Glutamatergic neuron (in vitro differentiated cells): ENCODE measurements at places on chromosomes 4 and X.

DNA sequence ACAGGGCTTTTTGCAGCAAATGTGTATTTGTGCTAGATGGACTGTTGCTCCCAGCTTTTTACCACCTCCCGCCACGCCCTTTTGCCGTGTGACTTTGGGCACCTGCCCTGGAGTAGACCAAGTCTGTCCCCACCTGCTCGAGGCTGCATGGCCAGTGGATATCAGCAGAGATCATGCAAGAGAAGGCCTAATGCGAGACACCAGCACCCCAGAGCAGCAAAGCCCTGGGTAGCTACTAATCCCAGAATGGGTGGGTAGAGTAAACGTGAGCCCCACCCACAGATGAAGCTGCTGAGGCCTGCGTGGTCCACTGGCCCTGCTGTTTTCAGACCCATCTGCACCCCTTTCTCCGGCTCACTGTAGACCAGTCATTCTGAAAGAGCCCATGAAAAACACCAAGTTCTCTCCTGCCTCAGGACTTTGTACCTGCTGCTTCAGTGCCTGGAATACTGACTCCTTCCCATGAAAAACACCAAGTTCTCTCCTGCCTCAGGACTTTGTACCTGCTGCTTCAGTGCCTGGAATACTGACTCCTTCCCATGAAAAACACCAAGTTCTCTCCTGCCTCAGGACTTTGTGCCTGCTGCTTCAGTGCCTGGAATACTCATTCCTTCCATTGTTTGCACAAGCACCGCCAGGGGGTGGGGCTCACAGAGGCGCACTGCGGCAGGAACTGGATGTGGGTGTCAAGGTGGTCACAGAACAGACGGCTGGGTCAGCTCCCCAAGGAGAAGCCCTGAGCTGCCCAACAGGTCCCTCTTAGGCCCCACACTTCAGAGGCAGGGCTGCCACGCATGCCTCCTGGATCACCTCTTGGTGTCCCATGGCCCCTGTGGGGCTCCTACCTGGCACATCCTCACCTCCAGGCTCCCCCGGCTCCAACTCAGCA, 5.1 kb upstream of the TNIP2 start:
- no peak for DNase-seq

DNA sequence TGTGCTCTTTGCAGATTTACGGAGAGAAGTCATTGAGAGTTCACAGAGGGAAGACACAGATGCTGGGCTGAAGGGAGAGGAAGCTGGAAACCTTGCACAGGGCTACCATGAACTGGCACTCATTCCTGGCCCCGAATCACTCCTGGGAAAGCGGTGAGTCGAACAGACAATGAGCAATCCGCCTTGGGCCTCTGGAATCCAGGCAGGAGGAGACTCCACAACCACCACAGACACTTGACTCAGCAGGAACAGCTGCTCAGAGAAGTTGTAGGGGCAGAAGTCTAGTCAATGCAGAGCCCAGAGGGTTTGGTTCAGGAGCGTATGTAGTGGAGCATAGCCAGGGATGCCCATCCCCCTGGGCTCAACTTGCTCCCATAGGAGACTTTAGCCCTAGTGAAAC, 62.8 kb upstream of the GRIA3 start:
- no peak for DNase-seq

DNA sequence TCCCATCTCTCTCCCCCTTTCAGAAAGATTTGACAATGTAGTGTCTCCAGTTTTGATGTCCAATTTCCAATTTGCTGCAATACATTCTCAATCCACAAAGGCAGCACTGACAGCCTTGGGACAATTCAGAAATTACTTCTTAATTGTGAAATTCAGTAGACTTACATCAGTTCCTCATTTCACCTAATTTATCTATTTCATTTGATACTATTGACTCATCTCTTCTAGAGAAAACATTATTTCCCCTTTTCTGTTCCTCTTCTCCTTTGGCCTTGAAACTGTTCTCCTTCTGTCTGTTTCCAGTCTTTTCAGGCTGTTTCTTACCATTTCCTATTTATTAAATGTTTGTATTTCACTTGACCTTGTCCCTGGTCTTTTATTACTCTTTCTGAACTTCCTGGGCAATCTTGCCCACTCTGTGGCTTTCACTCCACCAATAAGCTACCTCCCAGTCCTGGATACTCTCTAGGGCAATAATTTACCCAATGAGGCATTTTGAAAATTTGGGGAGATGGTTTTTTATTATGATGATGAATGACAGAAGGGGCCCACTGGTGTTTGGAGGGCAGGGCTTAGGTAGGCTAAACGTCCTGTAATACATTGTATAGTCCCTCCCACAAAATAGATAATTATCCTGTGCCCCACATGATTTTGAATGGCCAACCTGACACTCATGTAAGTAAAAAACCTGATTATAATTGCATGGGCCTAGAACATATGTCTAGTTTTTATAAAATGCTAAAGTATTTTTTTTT, 498.0 kb upstream of the BOD1L1 start:
- no peak for DNase-seq

DNA sequence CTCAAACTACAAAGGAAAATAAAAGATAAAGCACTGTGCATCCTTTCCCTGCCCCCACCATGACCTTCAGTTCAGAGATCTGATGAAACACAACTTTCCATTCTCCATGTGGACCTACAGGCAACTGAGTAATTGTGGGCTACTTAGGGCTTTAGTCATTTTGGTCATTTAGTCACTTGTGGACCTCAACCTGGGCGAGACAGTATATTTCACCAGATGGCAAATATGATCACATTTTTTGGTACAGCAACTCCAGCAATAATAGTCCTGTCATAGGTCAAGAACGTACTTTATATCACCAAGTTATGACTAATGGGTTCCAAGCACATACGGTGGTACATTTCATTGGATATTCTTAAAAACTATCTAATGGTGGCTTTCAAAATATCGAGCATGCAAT, 141.2 kb downstream of the PDGFC start:
- DNase-seq = no peak

GRCh38 chr4:43898836-43899235, 549.8 kb downstream of the KCTD8 start:
- no peak for DNase-seq

DNA sequence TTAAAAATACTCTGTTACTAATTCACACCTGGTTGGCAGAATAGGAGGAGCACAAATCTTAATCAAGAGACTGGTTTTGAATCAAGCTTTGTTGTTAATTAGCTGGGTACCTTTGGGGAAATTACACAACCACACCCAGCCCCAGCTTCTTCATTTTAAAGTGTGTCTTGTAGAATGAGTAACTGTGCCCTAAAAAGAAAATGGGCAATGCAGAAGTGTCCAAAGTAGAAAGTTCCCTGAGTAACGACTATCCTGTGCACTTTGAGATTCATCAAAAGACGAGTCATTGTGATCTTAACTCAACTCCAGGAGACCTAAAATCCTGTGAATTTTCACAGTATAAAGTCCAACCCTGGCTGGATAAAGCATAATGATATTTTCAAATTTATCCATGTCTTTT, 792.3 kb upstream of the HS3ST1 start:
- DNase-seq = no peak

DNA sequence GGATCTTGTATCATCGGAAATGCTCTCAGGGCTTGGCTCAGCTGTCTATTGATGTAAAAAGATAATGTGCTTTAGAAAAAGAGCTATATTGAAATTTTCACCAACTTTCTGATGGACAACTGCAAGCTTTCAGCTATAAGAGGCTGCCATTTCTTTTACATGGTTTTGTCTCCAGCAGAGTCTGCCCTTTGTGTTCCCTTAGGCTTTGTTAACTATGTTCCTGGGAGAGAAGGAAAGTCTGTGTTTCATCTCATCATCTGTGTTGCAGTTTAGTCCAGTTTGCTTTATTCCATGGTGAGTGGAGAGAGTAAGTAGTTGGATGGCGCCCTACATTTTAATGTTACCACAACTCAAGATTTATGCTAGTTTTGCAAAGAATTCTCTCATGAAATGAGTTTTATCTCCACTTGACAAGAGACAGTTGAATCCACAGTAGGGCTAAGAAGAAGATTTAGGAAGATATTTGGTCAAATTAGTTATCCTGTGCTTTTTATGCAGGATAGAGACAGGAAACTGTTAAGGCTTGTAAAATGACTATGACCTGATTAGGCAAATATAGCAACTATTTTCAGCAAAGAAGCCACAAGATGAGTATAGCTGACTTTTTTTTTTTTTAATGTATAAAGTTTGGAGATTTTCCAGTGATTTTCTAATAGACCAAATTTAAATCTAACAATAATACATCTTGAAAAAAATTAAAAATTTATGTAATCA, 16.5 kb downstream of the SEPTIN11 start:
- no peak for DNase-seq

DNA sequence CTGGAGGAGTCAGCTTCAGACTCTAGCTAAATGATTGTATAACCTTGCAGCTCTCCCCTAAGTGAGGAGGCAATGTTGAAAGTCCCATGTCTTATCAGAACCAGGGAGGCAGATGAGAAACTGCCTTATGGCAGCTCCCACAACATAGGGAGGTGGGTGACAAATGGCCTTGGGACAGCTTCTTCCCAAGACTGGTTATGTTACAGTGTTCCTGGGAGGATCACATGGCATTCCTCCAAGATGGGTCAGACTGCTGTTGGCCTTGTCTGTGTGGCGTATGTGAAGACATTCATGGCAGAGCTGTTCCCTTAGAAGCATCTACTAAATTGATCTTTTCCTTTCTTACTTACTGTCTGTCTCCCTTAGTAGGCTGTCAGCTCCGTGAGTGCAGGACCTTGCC, 42.0 kb downstream of the HPRT1 start:
- no peak for DNase-seq

DNA sequence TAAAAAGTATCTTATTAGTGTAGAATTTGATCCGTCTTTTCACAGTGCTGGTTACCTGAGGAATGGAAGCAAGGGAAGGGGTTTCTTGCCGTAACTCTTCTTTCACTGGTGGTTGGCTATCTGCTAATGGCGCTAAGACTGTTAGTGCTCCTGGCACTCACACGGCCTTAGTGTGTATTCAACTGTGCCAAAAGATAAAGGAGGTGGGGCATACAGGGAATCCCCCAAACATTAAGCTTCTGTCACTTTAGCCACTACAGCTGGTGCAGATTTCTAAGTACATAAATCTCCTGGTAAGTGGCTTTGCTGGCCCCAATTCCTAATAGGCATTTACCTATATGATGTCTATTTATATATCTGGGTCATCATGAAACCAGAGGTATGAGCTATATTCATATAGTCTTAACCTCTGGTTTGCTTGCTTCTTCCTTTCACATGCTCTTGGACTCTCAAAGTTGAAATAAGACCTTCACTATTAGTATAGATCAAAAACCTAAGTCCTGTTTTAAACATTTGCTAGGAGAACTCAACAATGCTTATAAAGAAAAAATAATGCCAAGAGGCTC, 95.1 kb downstream of the TSPAN7 start:
- DNase-seq = no peak

GRCh38 chr4:138851391-138852335, 163.9 kb upstream of the NOCT start:
- DNase-seq = no peak

DNA sequence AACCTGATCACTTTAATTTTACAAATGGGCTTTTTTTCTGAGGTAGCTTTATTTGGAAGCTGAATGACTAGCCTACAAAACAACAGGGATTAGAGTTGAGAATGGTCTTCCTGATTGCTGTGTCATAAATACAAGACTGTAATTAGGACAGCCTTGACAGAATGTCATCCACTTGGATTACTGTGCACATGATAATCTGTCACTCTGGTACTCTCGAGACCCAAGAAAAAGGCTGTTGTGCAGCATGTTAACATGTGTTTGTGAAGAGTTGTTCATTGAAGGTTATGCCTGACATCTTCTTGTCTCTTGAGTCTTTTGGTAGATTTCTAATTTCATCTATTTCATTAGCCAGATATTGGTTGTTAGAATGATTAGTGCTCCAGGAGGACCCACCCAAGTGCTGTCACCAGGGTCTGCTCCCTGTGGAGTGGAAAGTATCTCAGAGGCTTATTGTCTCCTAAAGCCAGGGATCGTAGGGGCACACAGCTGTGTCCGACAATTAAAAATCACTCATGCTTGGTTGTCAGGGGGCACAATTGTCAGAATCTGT, 212.2 kb upstream of the GPRIN3 start:
- DNase-seq = no peak

- peak; percentile 89 for DNase-seq
Observed at GRCh38 chr4:128863312-128864075, 54.0 kb downstream of the JADE1 start.

GRCh38 chrX:112967341-112967740, 126.7 kb upstream of the AMOT start:
- no peak for DNase-seq

DNA sequence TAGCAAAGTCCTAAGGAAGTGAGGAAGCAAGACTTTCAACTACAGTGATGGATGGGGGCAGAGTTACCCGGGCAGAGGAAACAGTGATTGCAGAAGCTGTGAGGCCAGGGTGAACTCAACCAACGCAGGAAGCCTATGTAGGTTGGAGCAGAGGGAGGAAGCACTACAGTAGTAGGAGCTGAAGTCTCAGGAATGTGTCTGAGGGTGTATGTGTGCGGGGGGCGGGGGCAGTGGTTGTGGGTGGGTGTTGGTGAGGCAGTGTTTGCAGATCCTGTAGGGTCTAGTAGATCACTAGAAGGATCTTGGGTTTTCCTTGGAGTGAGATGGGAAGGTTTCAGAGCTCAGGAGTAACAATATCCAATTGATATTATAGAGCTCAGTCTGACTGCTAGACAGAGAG, 9.9 kb upstream of the MID1 start:
- DNase-seq = no peak

- no peak for DNase-seq
Observed at GRCh38 chr4:185395238-185395955, at the start of gene LRP2BP. TSS of gene LRP2BP (minus strand) at chr4:185395924. CDS start at chr4:185378186, 17,738 bp downstream.

DNA sequence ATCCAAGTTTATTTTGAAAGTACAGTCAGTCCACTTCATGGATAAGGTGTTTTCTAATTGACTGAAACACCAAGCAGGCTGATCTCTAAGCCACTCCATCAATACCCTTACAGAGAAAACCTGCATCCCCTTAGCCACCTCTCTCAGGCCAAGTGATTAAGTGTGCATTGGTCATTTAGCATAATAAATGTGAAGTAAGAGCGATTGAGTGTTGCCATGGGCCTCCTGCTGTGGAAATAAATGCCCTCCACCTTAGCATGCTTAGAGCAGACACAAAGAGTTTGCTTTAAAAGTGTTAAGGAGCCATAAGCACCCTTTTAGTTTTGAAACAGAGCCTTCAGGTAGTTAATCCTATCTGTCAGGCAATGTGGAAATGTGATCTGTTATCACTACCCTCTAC, 386.5 kb downstream of the GPAT3 start:
- DNase-seq = no peak

GRCh38 chr4:177339477-177340374, 30.1 kb downstream of the NEIL3 start:
- DNase-seq = no peak

GRCh38 chr4:169963998-169964397, 62.2 kb downstream of the MFAP3L start:
- no peak for DNase-seq

GRCh38 chr4:95429416-95429815, 119.4 kb downstream of the UNC5C start:
- no peak for DNase-seq

DNA sequence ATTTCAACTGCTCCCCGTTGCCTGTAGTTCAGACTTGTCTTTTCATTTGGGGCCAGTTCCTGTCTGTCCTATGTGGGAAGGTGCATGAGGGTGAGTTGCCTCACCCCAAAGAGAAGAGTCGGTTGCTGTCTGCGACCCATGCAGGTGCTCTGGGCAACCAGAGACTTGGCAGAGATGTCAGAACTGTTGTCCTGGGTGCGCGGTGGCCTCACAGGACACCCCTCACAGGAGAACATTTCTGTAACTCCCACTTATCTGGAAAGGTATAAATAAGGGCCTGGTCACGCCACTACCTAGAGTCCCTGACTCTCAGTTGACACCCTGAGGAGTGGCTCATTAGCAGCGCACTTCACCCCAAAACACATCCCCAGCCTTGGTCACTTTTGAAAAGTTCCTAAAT, 9.7 kb upstream of the NAT8L start:
- DNase-seq = no peak

- DNase-seq = no peak
Observed at GRCh38 chrX:15769300-15769954, 20.9 kb upstream of the ZRSR2 start.
